Endodermal cell (in vitro differentiated cells): ENCODE measurements at places on chromosomes 13 and 19. TPM values are rescaled to one million over a fixed set of nuclear protein-coding genes. Genes with fewer than 3 reads are reported as not detected.

Gene MEF2B
- 0.77 to 1.6 TPM (median 0.90 TPM) in 3 replicates for total RNA-seq

Gene UCHL3
- total RNA-seq: 25.7 to 37.8 TPM (median 30.6 TPM) in 3 replicates

Gene ZNF439
- total RNA-seq: 0.38 to 0.65 TPM (median 0.47 TPM) in 3 replicates

Gene NLRP5
- total RNA-seq: not detected in 2 replicates

Gene PSG1
- not detected in 3 replicates for total RNA-seq

Gene S1PR2
- 11.0 and 11.2 TPM in 2 replicates for total RNA-seq

Gene CYP2A6
- not detected in 2 replicates for total RNA-seq

Gene B3GNT8
- total RNA-seq: 2.4 to 4.7 TPM (median 4.5 TPM) in 3 replicates

Gene ZNF208
- not detected in 3 replicates for total RNA-seq

Gene MCEMP1
- not detected in 2 replicates for total RNA-seq

Gene THSD1
- total RNA-seq: 0.41 and 0.48 TPM in 2 replicates

Gene CATSPERD
- total RNA-seq: not detected in 2 replicates

Gene POU2F2
- total RNA-seq: 1.6 and 2.6 TPM in 2 replicates

Gene ZNF285
- total RNA-seq: 7.7 and 9.0 TPM in 2 replicates

Gene DACT3
- total RNA-seq: 0.54 and 0.70 TPM in 2 replicates

Gene ELAVL3
- total RNA-seq: 0.38 TPM in 1 of 3 replicates, not detected in the others

Gene NALCN
- not detected in 3 replicates for total RNA-seq

Gene SRRM5
- total RNA-seq: 0.23 to 0.61 TPM (median 0.35 TPM) in 3 replicates

Gene HSH2D
- 0.43 and 0.68 TPM in 2 replicates for total RNA-seq

Gene ZNF541
- total RNA-seq: not detected in 2 replicates

Gene CPB2
- total RNA-seq: not detected in 3 replicates

Gene OR2Z1
- not detected in 2 replicates for total RNA-seq

Gene SPHK2
- 43.4 to 121 TPM (median 114 TPM) in 3 replicates for total RNA-seq

Gene NKPD1
- 0.05 and 0.22 TPM in 2 replicates for total RNA-seq

Gene C2CD4C
- total RNA-seq: 21.0 and 25.0 TPM in 2 replicates

Gene HSPBP1
- 43.7 and 46.4 TPM in 2 replicates for total RNA-seq

Gene PNMA8B
- total RNA-seq: 5.3 to 5.9 TPM (median 5.8 TPM) in 3 replicates

Gene ZFR2
- 15.8 to 18.7 TPM (median 16.4 TPM) in 3 replicates for total RNA-seq

Gene MBD3L2
- total RNA-seq: not detected in 3 replicates

Gene CLDN10
- total RNA-seq: 7.0 to 12.9 TPM (median 10.6 TPM) in 3 replicates

Gene ZNF780A
- total RNA-seq: 21.2 and 21.7 TPM in 2 replicates
